Natural killer cell treated with Interleukin-12 subunit alpha and Interleukin-12 subunit beta and Interleukin-15 and Interleukin-18, amount 100 ng/mL, for 72 hours (primary cell): ENCODE measurements at places on chromosomes 6 and 20. TPM values are rescaled to one million over a fixed set of nuclear protein-coding genes. Genes with fewer than 3 reads are reported as not detected.

DNA sequence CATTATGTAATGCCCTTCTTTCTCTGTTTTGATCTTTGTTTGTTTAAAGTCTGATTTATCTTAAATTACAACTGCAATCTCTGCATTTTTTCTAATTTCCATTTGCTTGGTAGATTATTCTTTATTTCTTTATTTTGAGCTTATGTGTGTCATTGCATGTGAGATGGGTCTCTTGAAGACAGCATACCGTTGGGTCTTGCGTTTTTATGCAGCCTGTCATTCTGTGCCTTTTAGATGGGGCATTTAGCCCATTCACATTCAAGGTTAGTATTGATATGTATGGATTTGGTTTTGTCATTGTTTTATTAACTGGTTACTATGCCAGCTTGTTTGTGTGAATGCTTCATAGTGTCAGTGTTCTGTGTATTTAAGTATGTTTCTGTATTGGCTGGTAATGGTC, 84.9 kb upstream of the HMGCLL1 start:
- H3K4me3 ChIP-seq: no peak overlapping the region
- no peaks in the 10 kb centered on the region for H3K4me1 ChIP-seq
- no peaks in the 10 kb centered on the region for H3K27me3 ChIP-seq
- H3K27ac ChIP-seq: no peak overlapping the region

GRCh38 chr6:168619560-168620314, 178.8 kb downstream of the SMOC2 start:
- H3K4me1 ChIP-seq: peaks cover 18% of the 10 kb centered on the region
- H3K4me3 ChIP-seq: no peak overlapping the region
- H3K27ac ChIP-seq: no peak overlapping the region
- no peak for DNase-seq
- H3K27me3 ChIP-seq: peaks cover 16% of the 10 kb centered on the region

Gene SIRPD
- total RNA-seq: not detected

DNA sequence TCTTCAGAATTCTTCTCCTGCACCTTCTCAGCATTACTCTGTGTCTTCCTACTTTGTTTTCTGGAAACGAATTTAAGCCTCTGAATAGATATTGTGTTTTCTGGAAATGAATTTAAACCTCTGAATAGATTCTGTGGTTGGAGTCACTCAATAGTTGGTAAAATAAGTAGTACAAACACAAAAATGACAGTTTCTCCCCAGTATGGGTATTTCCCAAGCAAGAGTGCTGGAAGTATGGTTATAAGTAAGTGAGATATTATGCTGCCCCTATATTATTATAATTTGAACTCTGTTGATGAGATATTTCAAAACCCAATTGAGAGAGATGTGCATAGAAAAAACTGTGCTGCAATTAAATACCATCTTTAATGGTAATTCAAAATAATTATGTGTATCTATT, 94.9 kb downstream of the TINAG start:
- DNase-seq: no peak
- no peaks in the 10 kb centered on the region for H3K36me3 ChIP-seq
- H3K27ac ChIP-seq: no peak overlapping the region
- H3K4me3 ChIP-seq: no peak overlapping the region
- no peaks in the 10 kb centered on the region for H3K27me3 ChIP-seq

DNA sequence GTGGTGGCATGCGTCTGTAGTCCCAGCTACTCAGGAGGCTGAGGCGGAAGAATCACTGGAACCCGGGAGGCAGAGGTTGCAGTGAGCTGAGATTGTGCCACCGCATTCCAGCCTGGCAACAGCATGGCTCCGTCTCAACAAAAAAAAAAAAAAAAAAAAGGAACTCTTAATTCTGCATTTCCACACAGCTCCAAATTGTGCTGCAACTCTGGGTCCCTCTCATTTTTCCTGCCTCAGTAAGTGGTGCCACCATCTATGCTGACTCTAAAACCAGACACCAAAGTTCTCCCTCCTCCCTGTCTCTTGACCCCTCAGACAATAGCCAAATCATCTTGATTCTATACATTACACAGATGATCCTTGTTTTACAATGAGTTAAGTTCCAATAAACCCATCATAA, 133.9 kb downstream of the BTBD9 start:
- no peaks in the 10 kb centered on the region for H3K4me1 ChIP-seq
- H3K4me3 ChIP-seq: no peak overlapping the region
- H3K27ac ChIP-seq: no peak overlapping the region
- H3K27me3 ChIP-seq: no peaks in the 10 kb centered on the region

Gene FOXF2
- not detected for total RNA-seq

GRCh38 chr20:32396646-32397160, 38.6 kb downstream of the ASXL1 start:
- H3K36me3 ChIP-seq: peaks cover 18% of the 10 kb centered on the region
- peaks cover 15% of the 10 kb centered on the region for H3K4me1 ChIP-seq
- no peak overlapping the region for H3K27ac ChIP-seq
- no peaks in the 10 kb centered on the region for H3K27me3 ChIP-seq
- no peak overlapping the region for H3K4me3 ChIP-seq
- DNase-seq: no peak

Gene SMLR1
- total RNA-seq: not detected

Gene DDR1
- 7.4 TPM for total RNA-seq

- H3K27ac ChIP-seq: no peak overlapping the region
- peaks cover 14% of the 10 kb centered on the region for H3K36me3 ChIP-seq
- DNase-seq: no peak
- H3K4me1 ChIP-seq: peaks cover 34% of the 10 kb centered on the region
- H3K27me3 ChIP-seq: no peaks in the 10 kb centered on the region
- no peak overlapping the region for H3K4me3 ChIP-seq
Measured at GRCh38 chr6:37959061-37959460, 139.5 kb downstream of the ZFAND3 start.

DNA sequence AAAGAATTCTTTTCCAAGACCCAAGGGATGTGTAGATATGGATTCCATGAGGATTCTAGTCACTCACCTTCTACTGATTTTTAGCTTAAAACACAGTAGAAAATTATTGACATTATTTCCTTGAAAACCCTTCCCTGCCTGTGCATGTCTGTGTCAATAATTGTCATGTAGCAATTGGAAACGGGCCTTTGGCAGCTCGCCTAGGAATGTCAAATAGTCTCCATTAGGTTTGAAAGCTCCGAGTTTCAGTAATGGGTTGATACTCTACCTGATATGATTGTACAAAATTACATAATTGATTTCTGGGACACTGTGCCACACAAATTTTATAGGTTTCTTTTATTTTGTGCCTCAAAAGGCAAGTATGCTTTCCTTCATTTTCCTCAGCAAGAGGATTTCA, 515.2 kb upstream of the ARID1B start:
- H3K4me1 ChIP-seq: no peaks in the 10 kb centered on the region
- no peaks in the 10 kb centered on the region for H3K36me3 ChIP-seq
- no peak for DNase-seq
- H3K27ac ChIP-seq: no peak overlapping the region

DNA sequence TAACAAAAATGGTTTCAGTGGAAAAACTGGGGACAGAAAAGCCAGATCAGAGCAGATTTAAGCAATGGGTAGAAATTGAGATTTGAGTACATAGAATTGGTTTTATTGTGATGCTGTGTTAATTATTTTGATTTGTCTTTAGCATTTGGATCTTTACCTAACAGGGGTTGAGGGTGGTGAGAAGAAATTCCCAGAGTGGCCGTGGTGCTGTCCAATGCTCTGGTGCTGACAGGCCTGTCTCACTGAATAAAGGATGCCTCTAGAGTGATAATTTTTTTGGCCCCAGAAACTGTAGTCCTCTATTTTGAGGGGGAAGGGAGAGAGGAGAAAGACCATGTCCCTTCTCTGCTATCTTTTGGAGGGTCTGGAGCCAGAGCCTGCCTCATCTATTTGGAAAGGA, 79.1 kb downstream of the LYRM2 start:
- H3K4me1 ChIP-seq: no peaks in the 10 kb centered on the region
- no peak for DNase-seq
- no peaks in the 10 kb centered on the region for H3K36me3 ChIP-seq
- no peak overlapping the region for H3K27ac ChIP-seq

Gene VWA7
- 2.1 TPM for total RNA-seq

- H3K27ac ChIP-seq: no peak overlapping the region
- H3K27me3 ChIP-seq: peaks cover 22% of the 10 kb centered on the region
- no peak overlapping the region for H3K4me3 ChIP-seq
Measured at GRCh38 chr20:3168829-3169590, 4.3 kb downstream of the LZTS3 start.

- H3K27ac ChIP-seq: peak overlapping the region; percentile 57
- H3K4me3 ChIP-seq: peak overlapping the region; percentile 70
- peaks cover 11% of the 10 kb centered on the region for H3K36me3 ChIP-seq
Measured at GRCh38 chr20:56414842-56415765, 3.0 kb downstream of the CASS4 start.

DNA sequence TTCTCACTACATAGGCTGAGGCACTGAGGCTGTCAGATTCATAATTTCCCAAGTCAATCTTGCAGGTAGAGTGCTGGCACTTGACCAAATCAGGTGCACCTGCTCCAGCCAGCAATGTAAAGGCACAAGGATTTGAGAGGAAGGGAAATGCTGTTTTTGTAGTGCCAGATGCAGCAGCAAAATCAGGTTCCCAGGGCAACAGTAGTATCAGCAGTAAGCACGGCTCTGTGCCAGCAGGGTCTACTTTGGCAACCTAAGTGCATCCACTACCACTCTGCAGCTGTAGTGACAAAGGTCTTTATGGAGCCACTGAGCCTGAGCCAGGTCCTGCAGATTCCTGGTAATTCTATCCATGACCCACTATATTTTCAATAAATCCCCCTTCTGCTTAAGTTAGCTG, 329.5 kb downstream of the TPBG start:
- H3K4me3 ChIP-seq: no peak overlapping the region
- H3K36me3 ChIP-seq: no peaks in the 10 kb centered on the region
- DNase-seq: no peak
- no peak overlapping the region for H3K27ac ChIP-seq

GRCh38 chr6:111793711-111794111, 79.5 kb downstream of the FYN start:
- H3K36me3 ChIP-seq: no peaks in the 10 kb centered on the region
- peak; percentile 85 for DNase-seq
- H3K4me1 ChIP-seq: peaks cover 46% of the 10 kb centered on the region

Gene IPCEF1
- total RNA-seq: 45.9 TPM
